Activated T-helper 1 cell treated with anti-CD3 and anti-CD28 coated beads, Interleukin-12 subunit alpha, Interleukin-12 subunit beta, Interleukin-2, Interleukin-4 antibody, amounts not matched to agents 30 ng/mL and 10 ng/mL and 1 ng/mL, durations not matched to agents 14 hours and 24 hours and 36 hours (primary cell): ENCODE measurements at places on chromosomes 11 and 22. TPM values are rescaled to one million over a fixed set of nuclear protein-coding genes. Genes with fewer than 3 reads are reported as not detected.

- no peak for DNase-seq
Measured at GRCh38 chr11:17513853-17514252, 30.4 kb downstream of the USH1C start.

- DNase-seq = no peak
Measured at GRCh38 chr11:45174168-45174835, 27.9 kb downstream of the PRDM11 start.

- DNase-seq = no peak
Measured at GRCh38 chr11:10350334-10350733, 45.5 kb downstream of the ADM start.

- DNase-seq = no peak
Measured at GRCh38 chr11:2697866-2698265, 1.9 kb downstream of the KCNQ1OT1 start.

The PYGM gene
- total RNA-seq = 2.7 and 4.8 TPM in 2 replicates

GRCh38 chr11:68009391-68010089 lies 587 bp upstream of the ALDH3B1 start:
- DNase-seq = no peak

The BAIAP2L2 gene
- total RNA-seq = 0.29 and 0.32 TPM in 2 replicates

The MS4A15 gene
- not detected in 2 replicates for total RNA-seq

GRCh38 chr22:46528121-46528610 lies 9.3 kb downstream of the CELSR1 start:
- no peak for DNase-seq

- no peak for DNase-seq
Measured at GRCh38 chr22:41991111-41991510, 7.5 kb upstream of the WBP2NL start.

GRCh38 chr11:19276859-19277808 lies 36.4 kb upstream of the E2F8 start:
- DNase-seq = no peak

GRCh38 chr22:30393322-30393680 lies 3.5 kb upstream of the SEC14L2 start:
- no peak for DNase-seq

- no peak for DNase-seq
Measured at GRCh38 chr11:29676993-29677392, 339.8 kb downstream of the KCNA4 start.

The GCAT gene
- 28.5 and 28.9 TPM in 2 replicates for total RNA-seq

DNA sequence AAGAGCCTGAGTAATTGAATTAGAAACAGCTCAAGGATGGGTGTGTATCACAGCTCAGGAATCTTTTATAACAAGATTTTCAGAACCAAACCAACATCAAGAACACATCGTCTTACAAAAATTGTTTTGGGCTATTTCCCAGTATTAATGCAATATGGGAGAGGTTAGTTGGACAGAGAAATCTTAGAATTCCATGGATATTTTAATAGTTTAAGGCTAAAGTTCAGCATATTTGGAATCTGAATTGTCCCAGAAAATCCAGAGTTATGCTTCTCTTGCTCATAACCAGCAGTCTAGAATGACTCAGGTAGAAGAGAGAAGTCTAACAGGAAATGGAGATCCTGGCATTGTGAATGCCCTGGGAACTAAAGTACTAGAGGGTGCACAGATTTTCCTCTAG lies 74.6 kb downstream of the ADM start:
- DNase-seq = no peak

DNA sequence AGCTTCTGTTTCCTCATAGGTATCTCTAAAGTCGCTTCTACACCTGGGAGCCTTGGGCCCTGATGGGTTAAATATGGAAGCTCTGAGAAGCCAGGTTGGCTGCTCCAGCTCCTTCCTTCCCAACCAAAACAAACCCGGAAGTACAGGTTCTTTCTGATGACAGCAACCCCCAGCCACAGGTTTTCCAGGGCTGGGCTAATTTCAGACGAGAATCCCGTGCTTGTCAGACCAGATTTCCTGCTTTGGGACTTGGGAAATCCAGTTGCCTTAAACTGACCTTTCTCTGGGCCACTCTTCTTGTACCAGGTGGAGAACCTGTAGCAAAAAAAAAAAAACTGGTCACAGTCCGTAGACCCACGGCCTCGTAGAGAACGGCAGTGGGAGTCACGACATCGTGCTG lies 51.9 kb downstream of the RBX1 start:
- no peak for DNase-seq

GRCh38 chr22:24181996-24182899 lies 961 bp downstream of the SUSD2 start:
- DNase-seq = no peak

- no peak for DNase-seq
Measured at GRCh38 chr11:64559351-64560138, 31.5 kb upstream of the SLC22A12 start.

- no peak for DNase-seq
Measured at GRCh38 chr11:95054356-95054755, 5.1 kb downstream of the KDM4F start.

DNA sequence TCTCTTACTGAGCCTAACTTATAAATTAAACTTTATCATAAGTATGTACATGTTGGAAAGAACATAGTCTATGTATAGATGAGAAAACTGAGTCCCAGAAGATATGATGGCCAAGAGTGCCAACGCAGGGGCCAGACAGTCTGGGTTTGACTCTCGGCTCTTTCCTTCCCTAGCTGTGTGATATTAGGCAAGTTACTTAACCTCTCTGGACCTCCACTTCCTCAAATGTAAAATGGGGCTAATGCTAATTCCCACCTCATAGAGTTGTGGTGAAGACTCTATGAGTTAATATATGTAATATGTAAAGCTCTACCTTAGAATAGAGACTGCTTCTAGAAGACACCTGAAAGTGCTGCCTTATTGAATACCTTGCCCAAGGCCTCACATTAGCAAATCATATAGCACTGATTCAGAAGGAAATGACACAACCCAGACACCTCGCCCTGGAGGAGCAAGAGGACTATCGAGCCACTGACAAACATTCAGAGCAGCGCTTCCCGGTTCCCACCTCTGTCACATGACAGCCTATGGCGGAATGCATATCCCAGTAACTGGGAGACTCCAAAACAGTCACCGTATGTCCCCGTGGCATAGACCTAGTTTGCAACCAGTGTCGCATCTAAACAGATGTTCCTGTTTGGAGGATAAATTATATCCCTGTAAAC lies 11.3 kb upstream of the CCDC86 start:
- DNase-seq = no peak

DNA sequence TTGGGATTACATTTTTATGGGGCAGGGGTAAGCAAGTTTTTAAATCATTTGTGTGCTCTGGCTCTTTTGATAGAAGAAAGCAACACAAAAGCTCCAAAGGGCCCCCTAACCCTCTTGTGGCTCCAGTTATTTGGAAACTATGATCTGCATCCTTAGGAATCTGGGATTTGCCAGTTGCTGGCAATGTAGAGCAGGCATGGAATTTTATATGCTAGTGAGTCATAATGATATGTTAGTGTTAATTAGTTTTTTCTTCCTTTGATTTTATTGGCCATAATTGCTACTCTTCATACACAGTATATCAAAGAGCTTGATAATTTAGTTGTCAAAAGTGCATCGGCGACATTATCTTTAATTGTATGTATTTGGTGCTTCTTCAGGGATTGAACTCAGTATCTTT lies 10.1 kb downstream of the RAG1 start:
- no peak for DNase-seq

The CYP2D6 gene
- total RNA-seq = 4.1 and 4.6 TPM in 2 replicates

DNA sequence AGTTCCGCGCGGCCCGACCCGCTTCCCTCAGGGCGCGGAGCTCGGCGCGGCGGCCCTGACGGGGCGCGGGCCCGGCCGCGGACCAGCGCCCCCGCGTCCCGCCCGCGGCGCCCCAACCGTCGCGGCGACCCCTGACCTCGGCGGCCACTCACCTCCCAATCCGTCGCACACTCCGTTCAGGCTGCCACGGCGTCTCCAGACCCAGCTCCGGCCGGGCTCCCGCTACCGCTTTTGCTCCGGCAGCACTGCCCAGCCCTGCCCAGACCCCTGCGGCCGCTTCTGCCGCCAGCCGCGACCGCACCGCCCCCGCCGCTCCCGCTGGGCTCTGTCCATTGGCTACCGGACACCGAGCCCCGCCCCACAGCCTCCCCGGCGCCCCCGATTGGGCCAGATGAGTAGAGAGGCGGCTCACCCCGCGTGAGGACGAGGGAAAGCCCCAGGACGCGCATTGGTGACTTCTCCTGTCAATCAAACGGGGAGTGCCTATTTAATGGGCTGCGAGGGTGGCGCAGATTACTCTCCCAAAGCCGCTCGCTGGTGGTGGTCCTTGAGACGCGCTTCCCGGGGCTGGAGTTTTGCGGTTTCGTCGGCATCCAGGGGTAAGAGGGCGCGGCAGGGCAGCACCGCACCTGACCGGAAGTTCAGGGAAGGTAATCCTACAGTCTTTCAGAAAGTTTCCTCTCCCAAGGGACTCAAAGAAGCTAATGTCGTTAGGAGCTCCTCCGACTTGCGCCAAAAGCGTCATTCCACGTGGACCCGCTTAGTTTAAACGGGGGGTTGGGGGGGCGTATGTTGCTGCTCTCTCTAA lies at the start of gene PACSIN2:
TSS of gene PACSIN2 (minus strand) at position 281 of the 808 bp plus-strand sequence. CDS start 103,069 bp downstream, outside the sequence.
- DNase-seq = peak; percentile 99

GRCh38 chr22:45235101-45235777 lies 5.5 kb downstream of the KIAA0930 start:
- DNase-seq = no peak

DNA sequence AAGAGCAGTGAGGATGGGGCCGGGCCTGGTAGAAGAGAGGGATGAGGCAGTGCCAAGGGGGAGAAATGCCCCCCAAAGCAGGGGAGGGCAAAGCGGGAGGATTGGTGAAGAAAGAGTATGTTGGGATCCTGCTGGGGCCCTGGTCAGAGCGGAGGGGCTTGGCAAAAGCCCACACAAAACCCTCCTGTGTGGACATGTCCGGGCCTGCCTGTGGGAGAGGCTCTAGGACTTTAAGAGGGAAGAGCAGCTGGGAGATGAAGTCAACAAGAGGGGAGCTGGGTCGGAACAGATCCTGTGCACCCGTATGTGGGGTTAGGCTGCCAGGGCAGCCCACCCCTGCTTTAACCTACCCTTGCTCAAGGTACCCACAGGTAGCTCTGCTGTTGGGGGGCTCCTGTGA lies 25.8 kb downstream of the ART5 start:
- no peak for DNase-seq

DNA sequence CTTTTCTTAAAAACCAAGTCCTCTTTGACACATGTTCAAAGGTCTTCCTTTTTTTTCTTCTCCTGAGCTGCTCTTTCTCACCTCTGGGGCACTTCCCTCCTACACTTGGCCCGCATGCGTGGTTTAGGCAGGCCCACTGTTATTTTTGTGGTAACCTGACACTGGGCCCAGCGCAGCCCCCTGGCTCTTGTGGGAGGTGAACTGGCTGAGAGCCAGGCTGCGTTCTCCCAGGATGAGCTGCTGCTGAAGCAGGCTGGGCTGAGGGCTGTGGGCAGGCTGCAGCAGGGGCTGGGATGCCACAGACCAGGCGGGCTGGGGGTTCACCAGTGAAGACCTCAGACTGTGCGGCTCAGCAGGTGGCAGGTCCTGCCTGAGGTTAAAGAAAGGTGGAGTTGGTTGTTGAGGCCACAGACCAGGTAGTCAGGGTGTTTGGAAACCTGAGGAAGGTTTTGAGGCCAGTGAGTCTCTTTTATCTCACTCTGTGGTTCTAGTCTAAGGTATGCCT lies 72.4 kb downstream of the TEAD1 start:
- DNase-seq = no peak

The GLB1L2 gene
- total RNA-seq = 8.9 and 11.5 TPM in 2 replicates

DNA sequence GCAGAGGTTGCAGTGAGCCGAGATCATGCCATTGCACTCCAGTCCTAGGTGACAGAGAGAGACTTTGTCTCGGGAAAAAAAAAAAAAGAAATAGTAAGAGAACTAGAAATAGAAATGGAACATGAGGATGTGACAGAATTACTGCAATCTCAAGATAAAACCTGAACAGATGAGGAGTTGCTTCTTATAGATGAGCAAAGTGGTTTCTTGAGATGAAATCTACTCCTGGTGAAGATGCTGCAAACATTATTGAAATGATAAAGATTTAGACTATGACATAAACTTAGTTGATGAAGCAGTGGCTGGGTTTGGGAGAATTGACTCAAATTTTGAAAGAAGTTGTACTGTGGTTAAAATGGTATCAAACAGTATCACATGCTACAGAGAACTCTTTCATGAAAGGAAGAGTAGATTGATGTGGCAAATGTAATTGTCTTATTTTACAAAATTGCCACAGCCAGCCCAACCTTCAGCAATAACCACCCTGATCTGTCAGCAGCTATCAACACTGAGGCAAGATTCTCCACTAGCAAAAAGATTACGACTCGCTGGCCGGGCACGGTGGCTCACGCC lies 13.7 kb downstream of the XNDC1N start:
- DNase-seq = no peak

DNA sequence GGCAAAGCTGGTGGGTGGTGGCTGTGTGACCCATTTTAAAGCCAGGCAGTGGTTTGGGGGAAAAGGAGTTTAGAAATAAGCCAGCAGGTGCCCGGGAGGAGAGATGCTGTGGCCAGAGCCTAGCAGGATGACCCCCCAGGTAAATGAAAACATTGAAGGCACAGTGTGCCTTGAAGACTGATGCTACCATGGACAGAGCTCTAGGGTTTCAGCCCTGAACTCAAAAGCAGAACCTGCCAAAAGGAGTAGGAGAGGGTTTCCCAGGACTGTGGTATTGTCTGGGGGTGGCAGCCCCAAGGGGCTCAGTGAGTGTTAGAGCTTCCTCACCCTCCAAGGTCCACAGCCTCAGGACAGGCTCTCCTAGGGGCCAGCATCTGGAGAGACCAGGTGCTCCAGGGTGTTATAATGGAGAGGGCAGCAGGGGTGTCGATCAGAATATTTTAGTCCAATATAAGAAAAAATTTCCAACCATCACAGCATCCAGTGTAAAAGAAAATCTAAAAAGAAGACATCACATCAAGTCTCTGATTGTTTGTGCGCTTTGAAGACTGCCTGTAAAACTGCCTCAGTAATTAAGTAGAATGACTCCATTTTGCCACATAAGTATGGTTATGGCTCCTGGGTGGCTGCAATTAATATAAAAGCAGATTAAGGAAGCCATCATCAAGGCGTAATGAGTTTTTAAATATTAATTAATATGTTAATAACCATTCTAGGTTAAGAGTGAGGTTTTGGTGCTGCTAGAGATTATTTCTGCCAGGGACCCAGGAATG lies 88.6 kb upstream of the LMO1 start:
- no peak for DNase-seq

DNA sequence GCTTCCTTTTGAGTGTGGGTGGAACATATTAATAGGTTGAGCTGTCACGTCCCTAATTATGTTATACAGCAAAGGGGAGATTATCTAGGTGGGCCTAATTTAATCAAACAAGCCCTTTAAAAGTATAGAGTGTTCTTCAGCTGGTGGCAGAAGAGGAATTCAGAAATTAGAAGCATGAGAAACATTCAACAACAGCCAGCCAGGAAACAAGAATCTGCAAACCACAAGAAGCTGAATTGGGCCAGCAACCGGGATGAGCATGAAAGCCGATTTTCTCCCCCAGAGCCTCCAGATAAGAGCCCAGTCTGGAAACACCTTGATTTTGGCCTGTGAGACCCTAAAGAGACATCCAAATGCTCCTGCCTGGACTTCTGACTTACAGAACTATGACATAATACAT lies 105.8 kb upstream of the LDLRAD3 start:
- no peak for DNase-seq

The ART1 gene
- total RNA-seq = not detected in 2 replicates

The OTOG gene
- not detected in 2 replicates for total RNA-seq
